ENCODE measurements at places on chromosomes 5 and 9.

GRCh38 chr5:79464695-79465332 lies 49.1 kb downstream of the HOMER1 start:
- no peak for DNase-seq

- no peak for DNase-seq
These were observed 50.3 kb downstream of the ASS1 start for GRCh38 chr9:130495067-130495466.

DNA sequence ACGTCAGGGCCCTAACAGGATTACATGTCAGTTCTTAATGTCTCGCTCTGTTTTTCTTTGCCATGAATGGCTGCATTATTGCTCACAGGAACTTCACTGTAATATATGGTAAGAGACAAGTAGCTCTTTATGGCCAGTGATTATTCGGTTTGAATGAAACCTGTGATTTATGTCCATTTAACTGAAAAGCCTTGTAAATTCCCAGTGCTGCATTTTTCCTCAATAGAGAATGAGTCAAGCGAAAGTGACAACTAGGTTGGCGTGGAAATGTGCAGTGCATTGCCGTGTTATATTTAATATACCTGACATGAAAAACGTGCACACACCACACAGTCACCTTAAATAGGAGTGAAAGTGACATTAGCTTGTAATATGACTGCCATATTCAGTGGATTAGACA lies 163.1 kb downstream of the PBX3 start:
- DNase-seq: no peak

- DNase-seq: no peak
These were observed 279.1 kb downstream of the MCTP1 start for GRCh38 chr5:95005811-95006210.

DNA sequence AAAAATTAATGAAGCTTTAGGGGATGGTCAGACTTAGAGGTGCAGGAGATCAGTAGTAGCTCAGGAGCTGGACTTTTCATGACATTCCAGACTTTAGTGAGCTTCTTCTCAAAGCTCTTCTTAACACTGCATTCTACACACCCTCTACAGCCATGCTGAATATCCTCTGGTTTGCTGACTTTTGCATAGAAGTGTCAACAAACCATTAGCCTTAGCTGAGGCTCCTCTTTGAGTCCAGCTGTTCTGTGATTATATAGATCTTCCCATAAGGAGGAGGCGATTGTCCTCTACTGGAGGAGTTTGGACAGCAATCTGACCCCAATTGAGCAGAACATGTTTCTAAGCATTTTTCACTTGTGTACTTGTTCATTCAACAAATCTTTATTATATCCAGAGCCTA lies 75.0 kb upstream of the RUSC2 start:
- DNase-seq: no peak

DNA sequence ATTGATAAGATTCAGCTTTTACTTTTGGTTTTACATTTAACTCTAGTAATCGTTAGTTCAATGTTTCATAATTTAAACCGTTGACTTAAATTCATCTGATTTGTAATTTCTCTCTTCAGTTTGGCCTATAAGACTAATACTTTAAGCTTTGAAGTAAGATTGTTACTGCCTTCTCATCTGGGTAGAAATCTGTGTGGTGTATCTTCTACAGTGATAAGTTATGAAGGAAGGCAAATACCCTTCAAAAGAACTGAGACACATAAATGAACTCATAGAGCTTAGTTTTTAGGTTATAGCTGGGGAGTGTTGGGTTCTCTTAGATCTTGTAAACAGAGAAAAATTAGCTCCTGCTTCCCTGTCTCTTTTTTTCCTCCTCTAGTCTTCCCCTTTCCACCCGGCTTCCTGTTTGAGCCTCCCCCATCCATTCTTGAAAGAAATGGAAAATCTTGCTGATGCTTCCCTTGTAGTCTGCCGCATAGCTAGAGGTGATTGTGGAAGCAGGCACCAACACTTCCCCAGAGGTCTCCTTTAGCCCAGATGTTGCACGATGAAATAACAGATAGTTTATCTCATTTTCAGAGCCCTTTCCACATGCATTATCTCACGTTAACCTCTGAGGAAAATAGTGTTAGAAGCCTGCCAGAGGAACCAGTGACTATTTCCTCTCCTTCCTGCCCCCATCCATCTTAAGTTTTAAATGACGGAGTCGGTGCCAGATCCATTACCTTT lies 2.0 kb upstream of the F2RL2 start:
- DNase-seq: no peak

DNA sequence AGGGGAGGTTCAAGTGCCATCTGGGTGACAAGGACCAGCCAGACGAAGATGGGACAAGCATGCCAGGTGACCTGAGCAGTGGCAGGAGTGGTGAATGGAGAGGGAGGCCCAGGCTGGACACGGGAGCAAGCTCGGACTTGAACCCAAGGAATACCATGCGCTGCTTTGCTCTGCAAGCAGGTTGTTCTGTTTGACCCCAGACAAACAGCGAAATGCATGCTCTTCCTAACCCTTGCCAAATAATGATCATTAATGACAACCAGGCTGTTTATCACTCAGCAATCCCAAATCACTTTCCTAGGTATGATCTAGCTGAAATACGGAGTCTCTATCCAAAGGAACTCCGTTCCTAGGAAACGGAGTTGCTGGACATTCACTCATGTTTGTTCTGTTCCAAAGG lies 77.4 kb downstream of the PTPDC1 start:
- no peak for DNase-seq

DNA sequence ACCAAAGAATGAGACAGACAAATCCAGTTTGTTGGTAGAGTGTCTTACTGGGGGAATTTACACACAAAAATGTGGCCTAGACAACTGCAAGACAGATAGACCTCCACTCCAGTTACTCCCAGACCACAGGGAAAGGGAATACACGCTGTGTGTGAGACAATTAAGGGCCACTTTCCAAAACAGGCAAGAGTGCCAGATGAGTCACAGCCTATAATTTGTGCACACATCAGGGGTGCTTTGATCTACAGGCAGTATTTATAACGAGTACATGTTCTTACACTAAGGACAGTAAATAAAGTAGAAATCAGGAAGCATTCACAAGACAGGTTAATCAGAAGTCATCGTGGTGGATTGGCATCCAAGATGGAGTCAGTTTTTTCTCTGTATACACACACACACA lies 114.8 kb downstream of the ZNF622 start:
- DNase-seq: no peak

- no peak for DNase-seq
These were observed 36.4 kb upstream of the GAS1 start for GRCh38 chr9:86983620-86984259.

GRCh38 chr9:38181866-38182265 lies 112.8 kb upstream of the SHB start:
- no peak for DNase-seq

DNA sequence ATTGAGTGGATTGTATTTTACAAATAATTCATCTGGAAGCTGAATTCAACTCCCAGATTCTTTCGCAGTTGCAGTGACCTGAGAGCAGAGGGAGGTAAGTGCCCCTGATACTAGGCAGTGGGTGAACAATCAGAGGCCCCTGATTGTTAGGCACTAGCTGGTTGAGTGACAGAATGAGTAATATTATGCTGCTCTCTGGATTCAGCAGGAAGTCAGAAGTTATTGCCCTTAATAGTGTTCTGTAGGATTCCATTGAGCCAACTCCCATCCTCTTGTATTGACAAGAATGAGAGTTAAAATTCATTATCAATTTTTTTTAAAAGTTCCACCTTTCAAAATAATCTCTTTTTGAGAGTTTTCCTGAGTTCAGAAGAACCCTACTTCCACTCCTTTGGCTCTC lies 301.2 kb downstream of the DTWD2 start:
- no peak for DNase-seq

DNA sequence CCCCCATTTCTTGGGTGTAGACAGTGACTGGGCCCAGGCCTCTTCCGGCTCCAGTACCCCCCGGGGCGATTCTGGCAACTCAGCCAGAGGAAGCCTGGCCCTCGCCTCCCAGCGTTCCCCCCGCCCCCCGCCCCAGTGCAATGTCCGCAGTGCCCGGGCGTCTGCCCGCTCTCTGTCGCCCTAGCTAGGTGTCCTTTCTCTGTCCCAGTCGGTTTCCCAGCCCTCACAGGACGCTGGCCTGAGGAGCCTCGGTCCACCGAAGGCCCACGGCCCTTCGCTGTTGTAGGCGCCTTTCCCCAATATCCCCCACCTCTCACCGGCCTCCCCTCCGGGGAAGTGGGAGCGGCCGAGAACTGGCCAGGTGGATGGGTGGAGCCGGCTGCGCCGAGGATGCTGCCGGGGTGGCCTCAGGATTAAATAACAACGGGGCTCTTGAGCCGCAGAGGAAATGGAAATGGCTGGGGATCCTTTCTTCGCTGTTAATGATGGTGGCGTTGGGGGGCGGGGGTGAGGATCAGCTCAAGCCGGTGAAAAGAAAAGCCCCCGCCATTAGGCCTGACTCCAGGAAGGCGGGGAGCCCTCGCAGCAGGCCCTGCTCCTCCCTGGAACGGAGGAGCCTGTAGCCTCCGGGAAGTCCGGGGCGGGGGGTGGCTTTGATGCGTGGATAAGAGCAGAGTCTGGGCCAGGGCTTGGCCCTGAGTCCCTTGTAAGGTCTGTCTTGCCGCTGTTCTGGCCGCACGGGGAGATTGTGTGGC lies 1.1 kb upstream of the SPRY4 start:
- DNase-seq: no peak

DNA sequence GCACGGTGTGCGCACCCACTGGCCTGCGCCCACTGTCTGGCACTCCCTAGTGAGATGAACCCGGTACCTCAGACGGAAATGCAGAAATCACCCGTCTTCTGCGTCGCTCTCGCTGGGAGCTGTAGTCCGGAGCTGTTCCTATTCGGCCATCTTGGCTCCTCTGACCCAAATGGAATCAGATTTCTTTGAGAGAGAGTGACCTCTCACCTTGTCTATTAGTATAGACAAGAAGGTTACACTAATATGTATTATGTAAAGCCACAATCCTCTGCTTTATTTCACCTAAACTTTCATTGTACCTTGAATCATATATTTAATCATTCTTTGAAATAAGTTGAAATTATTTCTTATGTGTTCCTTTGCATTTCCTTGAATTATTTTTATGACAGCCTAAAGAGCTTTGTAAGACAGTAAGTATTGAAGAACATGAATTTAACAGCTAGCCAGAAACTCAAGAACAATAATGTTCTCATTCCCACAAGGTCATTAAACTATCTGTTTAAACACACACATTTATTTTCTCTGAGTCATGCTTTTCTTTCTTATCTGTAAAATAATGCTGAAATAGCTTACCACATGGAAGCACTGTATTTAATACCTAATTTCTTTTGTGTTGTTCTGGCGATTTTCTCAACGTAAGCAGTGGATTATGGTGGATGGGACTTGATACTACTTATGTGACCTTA lies 91.8 kb upstream of the DMRTA1 start:
- no peak for DNase-seq

GRCh38 chr5:37888476-37888875 lies 48.6 kb upstream of the GDNF start:
- DNase-seq: no peak

- DNase-seq: no peak
These were observed 74.0 kb upstream of the CCNG1 start for GRCh38 chr5:163363389-163363788.

DNA sequence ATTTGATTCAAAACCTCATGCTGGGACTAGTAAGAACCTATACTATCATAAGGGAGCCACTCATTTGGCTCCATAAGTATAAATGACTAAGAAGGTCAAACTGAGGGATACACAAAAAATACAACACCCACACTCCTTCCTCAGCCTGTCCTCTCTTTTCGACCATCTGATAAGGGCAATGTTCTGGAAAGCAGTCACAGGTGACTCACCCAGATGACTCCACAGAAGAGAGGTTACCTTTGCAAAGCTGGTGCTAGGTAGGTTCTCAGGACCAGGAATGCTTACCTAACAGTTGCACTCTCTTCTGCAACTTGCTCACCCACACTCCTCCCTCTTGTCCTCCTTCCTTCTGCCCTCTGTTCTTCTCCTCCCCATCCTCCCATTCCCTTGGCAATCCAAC lies 32.9 kb downstream of the LHFPL2 start:
- no peak for DNase-seq

DNA sequence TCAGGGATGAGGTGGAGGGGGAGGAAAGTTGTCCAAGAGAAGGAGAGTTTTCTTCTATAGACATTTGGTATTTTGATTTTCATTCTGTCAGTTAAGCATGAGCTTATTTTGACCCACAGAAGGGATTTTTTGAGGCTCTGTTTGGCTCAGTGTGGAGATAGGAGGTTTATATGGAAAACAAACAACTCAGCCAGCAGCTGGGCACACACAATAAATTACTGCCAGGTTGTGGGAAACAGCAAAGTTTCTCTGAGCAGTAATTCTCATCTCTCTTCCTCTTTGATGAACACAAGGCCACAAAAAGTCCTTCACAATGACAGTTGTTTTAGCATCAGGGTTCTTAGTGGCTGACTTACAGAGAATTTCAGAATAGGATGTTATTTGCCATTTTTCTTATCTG lies 486.1 kb downstream of the KDM4C start:
- no peak for DNase-seq

DNA sequence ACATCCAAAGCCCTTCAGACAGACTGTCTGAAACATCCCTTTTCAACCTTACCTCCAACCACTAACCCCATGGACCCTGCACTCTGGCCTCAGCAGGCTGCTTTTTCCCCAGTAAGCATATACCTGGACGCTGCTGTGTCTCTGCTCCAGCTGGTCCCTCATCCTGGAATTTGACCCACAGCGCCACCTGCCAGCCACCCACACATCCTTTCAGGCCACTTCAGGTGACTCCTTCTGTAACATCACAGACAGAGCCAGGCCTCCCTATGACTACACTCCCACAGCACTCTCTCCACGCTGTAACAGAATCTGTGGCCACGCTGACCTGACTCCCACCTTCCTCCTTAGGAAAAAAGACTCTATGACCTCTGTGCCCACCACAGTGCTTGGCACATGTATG lies 3.4 kb downstream of the MGAT1 start:
- no peak for DNase-seq

DNA sequence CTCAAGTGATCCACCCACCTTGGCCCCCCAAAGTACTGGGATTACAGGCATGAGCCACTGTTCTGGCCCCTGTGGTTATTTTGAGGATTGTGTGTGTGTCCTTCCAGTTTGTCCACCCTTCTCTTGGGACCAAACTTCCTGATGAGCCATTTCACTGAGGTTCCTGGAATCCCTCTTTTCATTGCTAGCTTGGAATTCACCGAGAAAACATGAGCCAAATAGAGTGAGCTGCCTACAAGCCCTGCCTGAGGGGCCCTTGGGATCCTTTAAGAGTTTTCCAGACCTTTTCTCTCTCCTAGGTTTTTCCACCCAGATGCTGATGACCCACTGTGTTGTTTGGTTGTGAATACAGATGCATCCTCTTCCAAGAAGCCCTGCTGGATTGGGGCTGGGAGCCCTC lies 13.2 kb upstream of the KIF12 start:
- DNase-seq: no peak

All from stimulated activated CD8-positive, alpha-beta memory T cell treated with anti-CD3 and anti-CD28 coated beads, Interleukin-12 subunit alpha, Interleukin-12 subunit beta, amount 100 ng/mL, for 4 hours (primary cell).